ENCODE measurements at places on chromosomes 2 and 18.

- peak; percentile 15 for DNase-seq
Measured at GRCh38 chr2:27255660-27256059, 7.2 kb downstream of the SLC30A3 start.

- DNase-seq = peak; percentile 73
Measured at GRCh38 chr18:59823596-59824195, 76.1 kb upstream of the PMAIP1 start.

GRCh38 chr18:33878213-33878612, 300.2 kb downstream of the ASXL3 start:
- no peak for DNase-seq

DNA sequence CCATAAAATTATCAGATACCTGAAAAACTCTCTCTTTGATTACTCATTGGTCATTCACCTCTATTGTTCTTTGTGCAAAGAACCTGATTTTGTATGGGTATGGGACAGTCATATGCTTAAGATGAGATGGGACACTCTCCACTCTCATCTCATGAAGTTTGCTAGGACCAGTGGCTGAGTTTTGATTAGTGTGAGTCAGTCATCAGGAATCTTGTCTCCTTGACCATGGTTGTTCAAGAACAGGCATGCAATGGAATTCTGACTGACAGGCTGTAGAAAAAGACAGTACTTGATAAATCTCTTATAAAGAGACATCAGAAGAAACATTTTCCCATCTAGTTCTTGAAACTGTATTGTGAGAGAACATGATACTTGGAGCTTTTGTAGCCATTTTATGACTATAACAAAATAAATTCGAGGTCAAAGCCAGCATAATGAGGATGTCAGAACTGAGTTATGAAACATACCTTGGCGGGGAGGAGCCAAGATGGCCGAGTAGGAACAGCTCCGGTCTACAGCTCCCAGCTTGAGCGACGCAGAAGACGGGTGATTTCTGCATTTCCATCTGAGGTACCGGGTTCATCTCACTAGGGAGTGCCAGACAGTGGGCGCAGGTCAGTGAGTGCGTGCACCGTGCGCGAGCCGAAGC, 367.0 kb downstream of the NR4A2 start:
- no peak for DNase-seq

DNA sequence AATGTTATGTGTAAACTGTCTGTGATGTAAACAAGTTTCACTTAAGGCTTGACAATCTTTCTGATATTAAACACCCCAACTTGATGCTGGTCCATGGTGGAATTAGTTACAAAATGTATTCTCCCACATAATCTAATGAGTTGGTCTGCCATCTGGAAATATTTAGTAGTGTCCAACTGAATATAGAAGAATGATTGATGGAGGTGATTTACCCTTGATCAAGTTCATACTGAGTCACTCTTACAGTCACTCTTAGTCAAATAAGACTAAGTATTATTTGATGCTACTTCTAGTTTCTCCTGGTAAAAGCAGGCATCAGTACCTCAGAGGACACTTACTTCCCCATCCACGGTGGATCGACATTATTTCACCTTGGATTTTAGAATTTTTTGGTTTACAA, 198.1 kb downstream of the SATB2 start:
- DNase-seq = no peak

GRCh38 chr2:201854221-201854801, 48.0 kb downstream of the CDK15 start:
- DNase-seq = peak; percentile 87

DNA sequence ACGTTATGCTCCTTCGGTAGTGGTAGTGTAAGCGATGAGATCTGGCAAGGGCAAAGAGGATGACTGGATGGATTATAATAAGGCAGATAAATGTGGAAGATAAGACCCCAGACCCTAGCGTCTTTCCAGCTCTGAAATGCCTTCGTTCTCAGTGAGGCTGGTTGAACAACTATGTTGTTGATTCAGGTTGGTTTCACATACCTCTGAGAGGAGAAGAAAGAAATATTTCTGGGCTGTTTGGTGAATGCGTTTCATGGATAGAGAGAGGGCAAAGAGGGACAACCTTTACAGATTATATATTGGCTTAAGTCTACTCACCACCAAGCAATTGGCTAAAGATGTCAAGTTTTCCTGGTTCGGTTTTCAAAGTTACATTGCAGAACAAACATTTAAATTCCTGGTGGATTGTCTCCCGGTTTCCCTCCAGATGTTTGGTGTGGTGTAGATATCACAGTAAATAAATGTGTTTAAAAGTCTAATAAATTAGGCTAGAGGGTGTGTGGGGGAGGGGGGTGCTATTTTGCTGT, 190.1 kb upstream of the GLI2 start:
- DNase-seq = no peak

- DNase-seq = no peak
Measured at GRCh38 chr18:30093376-30093775, 949.2 kb downstream of the DSC3 start.

DNA sequence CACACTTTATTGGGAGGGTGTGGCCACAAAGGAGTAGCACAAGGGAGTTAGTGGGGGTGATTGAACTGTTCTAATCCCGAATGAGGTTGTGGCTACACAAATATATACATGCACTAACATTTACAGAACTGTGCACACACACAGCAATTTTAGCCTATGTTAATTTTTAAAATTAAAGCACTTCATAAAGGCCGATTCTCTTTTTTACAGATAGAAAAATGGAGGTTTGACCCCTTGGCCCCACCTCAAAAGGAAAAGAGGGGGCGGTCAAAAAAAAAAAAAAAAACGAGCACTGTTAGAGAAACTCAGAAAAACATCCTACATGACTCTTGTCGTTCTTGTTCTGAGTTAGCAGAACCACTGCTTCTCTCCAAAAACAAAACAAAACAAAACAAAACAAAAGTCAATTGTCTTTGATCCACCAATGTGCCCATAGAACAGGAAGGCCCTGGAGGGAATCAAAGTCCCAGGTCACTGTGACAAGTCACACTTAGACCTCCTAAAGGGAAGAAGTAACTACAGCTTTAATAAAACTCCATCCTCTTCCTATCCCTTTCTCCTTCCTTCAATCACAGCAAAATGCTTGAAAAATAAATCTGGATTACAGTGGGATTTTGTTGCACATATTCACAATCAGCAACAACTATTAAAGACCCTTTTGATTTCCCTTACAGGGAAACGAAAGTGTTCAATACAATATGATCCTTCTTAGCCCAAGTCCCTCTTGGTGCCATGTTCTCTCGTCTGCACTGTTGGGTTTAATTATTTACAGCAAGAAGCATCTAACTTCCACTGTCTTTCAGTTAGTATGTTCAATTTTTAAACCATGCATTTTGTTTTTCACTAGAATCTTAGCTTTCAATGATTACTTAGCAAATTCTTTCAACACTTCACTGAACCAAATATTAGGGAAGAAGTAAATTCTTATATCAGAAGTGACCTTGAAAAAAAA, 16.6 kb downstream of the LRP2 start:
- no peak for DNase-seq

Measured in GM04504 (cell line).